ENCODE measurements at places on chromosomes 13 and 19.

GRCh38 chr19:5987077-5987818 lies 9.3 kb upstream of the RANBP3 start:
- DNase-seq: peak; percentile 45

- DNase-seq: no peak
These were observed 269.8 kb downstream of the RFC3 start for GRCh38 chr13:34087791-34088190.

DNA sequence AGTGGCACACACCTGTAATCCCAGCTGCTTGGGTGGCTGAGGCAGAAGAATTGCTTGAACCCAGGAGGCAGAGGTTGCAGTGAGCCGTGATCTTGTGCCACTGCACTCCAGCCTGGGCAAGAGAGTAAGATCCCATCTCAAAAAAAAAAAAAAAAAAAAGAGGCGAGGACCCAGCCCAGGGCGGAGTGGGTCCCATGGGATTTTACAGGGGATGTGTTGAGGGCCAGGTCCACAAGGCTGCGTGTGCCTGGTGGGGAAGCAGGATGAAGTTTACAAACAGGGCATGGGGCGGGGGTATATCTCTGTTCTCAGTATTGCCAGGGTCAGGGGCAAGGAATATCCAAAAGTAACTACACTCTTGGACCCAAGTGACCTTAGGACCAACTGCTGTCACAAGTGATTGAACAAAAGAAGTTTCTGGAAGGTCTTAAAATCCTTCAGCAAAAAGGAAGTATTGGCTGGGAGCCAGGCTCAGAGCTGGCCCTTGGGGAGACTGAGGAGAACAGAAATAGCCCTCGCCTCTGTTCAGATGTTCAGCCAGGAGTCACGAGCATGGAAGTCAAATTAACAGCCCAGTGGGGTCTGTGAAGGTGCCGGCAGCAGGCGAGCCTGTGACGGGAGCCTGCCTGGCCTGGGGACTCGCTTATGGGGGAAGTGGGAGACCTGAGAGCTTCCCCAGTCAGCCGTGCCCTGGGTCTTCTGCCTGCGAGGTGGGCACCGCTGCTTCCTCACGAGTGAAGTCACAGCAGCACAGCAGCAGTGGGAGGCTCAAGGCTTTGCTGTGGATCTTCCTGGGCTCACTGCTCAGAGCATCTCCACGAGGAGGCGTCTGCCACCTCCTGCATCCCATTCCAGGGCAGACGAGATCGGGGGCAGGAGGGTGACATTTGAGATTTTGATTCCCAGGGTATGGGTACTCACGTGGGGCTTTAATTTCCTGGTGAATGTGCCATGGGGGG lies 6.4 kb downstream of the MYO9B start:
- DNase-seq: no peak

GRCh38 chr19:21588065-21588601 lies 82.7 kb downstream of the ZNF429 start:
- DNase-seq: no peak

GRCh38 chr13:37413161-37413560 lies 185.4 kb downstream of the POSTN start:
- no peak for DNase-seq

DNA sequence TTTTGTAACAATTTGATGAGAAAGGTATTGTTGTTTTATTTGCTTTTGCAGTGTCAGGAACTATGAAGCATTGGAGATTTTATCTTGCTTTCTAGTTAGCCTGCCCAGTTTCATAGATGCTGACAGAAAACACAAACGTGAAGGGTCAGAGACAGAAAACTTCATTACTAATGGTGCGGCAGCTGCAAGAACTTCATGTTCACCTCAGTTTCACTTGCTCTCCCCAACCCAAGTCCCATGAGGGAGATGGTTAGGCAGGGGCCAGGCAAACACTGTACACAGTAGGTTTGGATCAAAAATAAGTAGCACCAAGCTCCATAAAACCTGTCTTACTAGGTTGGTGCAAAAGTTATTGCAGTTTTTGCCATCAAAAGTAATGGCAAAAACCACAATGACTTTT lies 550.2 kb upstream of the MIR17HG start:
- no peak for DNase-seq

DNA sequence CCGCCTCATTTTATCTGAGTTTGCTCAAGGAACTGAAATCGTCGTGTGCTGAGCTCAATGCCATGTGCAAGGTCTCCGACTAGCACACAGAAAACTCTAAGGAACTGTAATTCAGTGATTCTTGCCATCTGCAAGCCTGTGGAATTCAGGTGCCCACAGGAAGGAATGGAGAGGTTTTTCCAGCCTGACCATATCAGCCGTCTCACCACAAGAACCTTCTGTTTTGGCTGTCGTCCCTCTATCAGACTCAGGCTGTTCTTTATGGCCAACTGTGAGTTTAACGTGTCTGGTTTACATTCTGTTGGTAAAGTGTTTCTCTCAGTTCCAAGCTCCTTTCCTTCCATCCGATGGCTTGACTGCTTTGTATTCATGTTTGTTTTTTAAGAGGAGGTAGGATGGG lies 293.5 kb downstream of the SPRY2 start:
- DNase-seq: no peak

DNA sequence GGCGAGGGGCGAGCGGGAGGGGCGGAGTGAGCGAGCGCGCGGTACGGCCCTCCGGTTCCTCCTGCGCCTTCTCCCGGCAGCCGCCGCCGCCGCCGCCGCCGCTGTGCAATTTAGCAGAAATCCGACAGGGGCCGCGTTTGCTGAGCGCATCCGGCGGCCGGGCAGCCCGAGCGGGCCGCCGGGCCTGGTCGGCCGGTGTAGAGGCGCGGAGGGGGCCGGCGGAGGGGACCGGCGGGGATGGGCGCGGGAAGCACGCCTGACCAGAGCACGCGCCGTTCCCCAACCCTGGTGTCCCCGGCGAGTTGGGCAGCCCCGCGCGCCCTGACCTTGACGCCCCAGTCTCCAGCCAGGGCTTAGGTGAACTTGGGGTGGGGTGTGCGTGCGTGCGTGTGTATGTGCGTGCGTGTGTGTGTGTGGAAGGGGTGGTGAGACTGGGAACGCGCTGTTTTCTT lies 144.5 kb upstream of the ZNF536 start:
- no peak for DNase-seq

GRCh38 chr19:20482721-20483120 lies 82.9 kb downstream of the ZNF737 start:
- DNase-seq: peak; percentile 4

DNA sequence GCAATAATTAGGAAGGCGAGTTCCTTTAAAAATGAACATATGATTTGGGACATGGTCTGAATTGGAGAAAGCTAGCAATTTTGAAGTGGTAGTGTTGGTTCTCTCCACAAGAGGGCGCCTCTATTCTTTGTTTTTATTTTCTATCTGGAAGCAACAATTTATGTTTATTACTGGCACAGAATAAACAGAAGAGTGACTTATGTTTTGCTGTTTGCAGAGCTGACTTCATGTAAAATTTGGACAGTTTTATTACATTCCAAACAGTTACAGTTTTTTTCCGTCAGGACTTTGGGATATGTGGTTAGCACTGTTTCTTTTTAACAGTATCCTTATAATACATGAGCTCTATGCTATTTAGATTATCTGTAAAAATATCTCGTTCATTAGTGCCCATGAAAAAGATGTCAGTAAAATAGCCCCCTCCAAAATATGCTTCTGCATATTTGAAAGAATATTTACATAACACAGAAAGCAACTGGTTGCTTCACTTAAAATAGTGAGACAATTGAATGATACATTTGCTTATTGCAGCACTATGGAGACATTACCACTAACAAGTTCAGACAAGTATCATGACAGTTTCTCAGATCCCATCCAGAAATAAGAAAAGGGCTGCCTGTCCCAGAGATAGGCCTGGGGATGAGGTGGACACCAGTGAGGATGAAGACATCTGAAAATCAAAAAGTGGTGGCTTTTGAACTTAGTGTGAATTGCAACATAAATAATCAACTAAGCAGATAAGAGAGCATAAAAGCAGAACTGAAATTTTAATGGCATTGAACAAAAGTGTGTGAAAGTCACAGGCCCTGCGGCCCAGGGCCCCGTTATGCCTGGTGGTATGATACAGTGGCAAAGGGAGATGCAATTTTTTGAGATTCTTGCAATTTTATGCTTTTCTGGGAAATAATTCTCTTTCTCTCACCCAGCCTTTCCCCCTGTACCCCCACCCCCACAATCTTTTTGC lies 32.3 kb upstream of the FGF9 start:
- DNase-seq: no peak

DNA sequence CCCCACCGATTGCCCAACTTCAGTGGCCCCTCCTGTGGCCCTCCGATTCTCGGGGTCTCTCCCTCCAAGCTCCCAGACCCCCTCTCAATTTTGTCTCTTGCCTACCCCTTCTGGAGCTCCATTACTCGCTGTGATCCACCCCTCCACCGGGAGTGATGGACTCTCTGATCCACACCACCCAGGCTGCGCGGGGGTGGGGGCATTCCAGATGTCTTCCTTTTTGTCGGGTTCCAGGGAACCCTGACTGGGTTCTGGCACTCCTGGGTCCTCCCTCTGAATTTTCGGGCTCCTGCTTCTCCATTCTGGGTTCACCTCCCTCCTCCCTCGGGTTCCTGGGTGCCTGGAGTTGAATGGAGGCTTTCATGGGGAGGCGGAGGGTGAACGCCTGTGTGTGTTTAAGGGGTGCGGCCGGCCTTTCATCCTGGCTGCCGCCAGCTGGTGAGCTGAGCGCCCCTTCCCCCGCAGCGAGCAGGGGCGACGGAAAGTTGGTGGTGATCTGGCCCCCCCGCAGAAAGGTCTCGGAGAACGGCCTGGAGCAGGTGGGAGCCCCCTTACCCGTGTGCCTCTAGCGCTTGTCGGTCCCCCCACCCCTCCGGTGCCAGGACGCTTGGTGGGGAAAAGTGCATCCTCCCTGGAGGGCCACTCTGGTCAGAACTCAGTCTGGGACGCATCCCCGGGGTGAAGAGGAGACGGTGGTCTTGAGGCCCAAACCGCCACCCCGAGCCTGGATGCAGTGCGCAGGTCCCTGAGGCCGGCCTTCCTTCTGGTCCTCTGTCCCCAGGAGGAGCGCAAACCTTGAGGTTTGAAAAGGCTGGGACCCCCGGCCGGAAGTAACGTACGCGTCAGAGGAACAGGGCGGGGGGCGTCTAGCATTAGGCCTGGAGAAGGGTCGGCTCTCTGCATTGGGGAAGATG lies 1.6 kb downstream of the MISP3 start:
- no peak for DNase-seq

DNA sequence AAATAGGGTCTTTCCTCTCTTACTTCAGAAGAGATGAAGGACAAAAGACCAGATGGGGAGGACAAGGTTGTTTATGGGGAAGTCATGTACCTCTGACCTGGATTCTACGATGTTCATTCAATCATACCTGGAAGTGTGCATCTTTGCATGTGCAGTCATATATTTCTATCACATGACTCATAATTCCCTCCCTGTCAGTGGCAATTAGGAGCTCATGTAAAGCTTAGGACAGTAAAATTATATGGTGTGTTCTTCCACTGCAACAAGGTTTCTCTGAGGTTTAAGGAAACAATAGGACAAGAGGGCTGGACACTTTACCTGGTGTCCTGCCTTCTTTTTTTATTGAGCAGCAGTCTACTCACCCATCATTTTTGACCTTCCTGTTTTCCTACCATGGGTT lies 19.8 kb downstream of the CEACAM7 start:
- no peak for DNase-seq

DNA sequence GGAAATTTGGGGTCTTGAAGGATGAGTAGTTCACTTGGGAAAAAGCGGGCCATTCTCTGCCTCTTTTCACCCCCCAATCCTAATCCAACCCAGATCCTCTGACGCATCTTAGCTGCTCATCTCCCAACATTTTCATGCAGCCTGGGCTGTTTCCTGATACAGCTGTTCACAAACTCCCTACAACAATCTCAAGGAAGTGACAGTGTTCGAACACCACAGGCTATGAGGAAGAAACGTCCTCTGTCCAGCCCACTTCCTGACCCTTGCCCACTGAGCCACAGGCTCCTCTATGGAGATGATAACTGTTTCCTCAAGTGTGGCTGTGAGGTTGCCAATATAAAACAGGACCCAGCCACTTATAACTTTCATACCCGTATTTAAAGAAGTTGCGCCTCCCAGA lies 16.2 kb downstream of the LMTK3 start:
- no peak for DNase-seq

DNA sequence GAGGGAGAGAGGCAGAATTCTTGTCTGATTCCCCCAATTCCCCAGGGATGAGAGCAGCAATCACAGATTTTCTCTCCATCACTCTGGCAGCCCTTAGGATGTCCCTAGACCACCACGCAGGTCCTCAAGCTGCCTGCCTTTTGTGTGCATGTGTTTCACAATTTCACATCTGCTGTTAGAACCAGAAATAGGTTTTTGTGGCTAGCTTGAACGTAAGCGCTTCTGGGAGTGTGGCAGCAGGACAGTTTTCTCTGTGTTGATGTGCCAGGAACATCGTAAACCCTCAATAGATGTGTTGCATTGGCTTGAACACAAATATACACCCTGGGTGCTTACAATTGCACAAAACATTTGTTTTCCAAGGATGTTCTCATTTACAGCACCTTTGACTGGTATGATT lies 78.8 kb upstream of the TMTC4 start:
- no peak for DNase-seq

GRCh38 chr13:40341501-40341900 lies 324.9 kb downstream of the FOXO1 start:
- DNase-seq: no peak

DNA sequence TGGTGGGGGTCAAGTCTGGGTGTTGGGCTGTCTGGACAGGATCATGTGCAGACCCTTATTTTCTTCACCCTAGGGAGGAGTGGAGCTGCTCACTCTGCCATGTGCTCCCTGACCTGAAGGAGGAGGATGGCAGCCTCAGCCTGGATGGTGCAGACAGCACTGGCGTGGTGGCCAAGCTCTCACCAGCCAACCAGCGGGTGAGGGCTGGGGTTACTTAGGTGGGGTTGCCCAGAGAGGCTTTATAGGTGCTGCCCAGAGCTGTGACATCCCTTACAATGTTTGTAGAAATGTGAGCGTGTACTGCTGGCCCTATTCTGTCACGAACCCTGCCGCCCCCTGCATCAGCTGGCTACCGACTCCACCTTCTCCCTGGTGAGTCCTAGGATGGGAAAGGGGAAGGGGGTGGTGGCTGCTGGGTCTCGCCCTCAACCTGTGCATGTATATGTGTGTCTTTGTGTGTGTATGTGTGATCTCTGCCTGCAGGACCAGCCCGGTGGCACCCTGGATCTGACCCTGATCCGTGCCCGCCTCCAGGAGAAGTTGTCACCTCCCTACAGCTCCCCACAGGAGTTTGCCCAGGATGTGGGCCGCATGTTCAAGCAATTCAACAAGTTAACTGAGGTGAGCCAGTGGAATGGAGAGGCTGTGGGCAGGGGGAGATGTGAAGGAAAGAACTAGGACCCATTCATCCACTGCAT lies 5.1 kb downstream of the CHMP2A start:
- DNase-seq: no peak

DNA sequence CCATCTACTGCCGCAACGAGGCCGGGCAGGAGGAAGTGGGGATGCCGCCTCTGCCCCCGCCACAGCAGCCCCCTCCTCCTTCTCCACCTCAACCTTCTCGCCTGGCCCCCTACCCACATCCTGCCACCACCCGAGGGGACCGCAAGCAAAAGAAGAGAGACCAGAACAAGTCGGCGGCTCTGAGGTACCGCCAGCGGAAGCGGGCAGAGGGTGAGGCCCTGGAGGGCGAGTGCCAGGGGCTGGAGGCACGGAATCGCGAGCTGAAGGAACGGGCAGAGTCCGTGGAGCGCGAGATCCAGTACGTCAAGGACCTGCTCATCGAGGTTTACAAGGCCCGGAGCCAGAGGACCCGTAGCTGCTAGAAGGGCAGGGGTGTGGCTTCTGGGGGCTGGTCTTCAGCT lies 3.4 kb upstream of the NUP62 start:
- no peak for DNase-seq

Data from activated T-helper 1 cell treated with anti-CD3 and anti-CD28 coated beads, Interleukin-2, amount 50 U/mL, for 16 hours (primary cell).